ENCODE measurements at places on chromosomes 2 and 18. TPM values are rescaled to one million over a fixed set of nuclear protein-coding genes. Genes with fewer than 3 reads are reported as not detected.

- peak; percentile 70 for DNase-seq
- H3K4me3 ChIP-seq: no peak overlapping the region
- H3K27me3 ChIP-seq: peaks cover 6% of the 10 kb centered on the region
- H3K36me3 ChIP-seq: no peaks in the 10 kb centered on the region
Measured at GRCh38 chr2:119518401-119519056, 5.8 kb downstream of the SCTR start.

DNA sequence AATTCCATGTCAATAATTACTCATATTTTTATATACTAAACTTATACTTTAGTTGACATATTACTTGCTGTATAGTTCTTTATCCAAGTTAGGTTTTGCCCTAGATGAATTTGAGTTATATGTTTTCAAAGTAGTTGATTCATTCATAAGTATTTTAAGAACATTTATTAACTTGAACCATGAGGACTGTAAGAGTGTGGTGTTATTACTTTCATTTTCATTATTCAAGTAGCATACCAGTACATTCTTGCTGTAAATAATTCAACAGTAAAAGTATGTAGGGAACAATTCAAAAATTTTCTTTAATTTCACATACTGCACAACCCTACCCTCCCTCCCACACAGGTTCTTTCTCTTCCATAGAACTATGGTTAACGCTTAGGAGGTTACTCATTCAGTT is 75.4 kb downstream of the ANKRD12 start:
- H3K4me1 ChIP-seq: peaks cover 2% of the 10 kb centered on the region
- peaks cover 12% of the 10 kb centered on the region for H3K36me3 ChIP-seq
- H3K4me3 ChIP-seq: no peak overlapping the region
- H3K27ac ChIP-seq: no peak overlapping the region

GRCh38 chr2:61732787-61733186 is 121.1 kb downstream of the FAM161A start:
- no peak overlapping the region for H3K27ac ChIP-seq
- no peaks in the 10 kb centered on the region for H3K36me3 ChIP-seq
- DNase-seq: no peak

- H3K36me3 ChIP-seq: no peaks in the 10 kb centered on the region
- H3K4me3 ChIP-seq: no peak overlapping the region
- no peak for DNase-seq
- peaks cover 3% of the 10 kb centered on the region for H3K4me1 ChIP-seq
- no peaks in the 10 kb centered on the region for H3K27me3 ChIP-seq
Measured at GRCh38 chr2:148455791-148456190, 188.8 kb upstream of the EPC2 start.

- DNase-seq: peak; percentile 55
- H3K27ac ChIP-seq: no peak overlapping the region
- no peaks in the 10 kb centered on the region for H3K27me3 ChIP-seq
- H3K36me3 ChIP-seq: peaks cover 47% of the 10 kb centered on the region
Measured at GRCh38 chr2:202307690-202308089, 42.1 kb downstream of the NOP58 start.

DNA sequence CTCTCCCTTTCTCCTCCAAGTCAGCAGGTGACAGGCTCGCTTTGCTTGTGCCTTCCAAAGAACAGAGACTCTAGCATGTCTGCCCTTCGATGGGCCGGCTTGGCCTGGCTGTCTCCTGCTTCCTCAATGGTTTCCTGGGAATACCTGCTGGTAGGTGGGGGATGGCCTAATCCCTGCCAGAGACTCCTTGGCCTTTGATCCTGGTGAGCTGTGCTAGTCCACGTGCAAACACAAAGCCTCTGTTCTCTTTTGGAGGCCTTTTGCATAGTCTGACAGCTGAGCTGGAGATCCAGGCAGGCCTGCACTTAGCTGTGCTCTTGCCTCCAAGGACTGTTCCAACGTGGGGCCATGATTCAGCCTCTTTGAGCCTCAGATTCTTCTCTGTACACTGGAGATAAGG is 67.6 kb downstream of the ARL4C start:
- H3K4me1 ChIP-seq: no peaks in the 10 kb centered on the region
- no peak overlapping the region for H3K27ac ChIP-seq
- H3K4me3 ChIP-seq: no peak overlapping the region

DNA sequence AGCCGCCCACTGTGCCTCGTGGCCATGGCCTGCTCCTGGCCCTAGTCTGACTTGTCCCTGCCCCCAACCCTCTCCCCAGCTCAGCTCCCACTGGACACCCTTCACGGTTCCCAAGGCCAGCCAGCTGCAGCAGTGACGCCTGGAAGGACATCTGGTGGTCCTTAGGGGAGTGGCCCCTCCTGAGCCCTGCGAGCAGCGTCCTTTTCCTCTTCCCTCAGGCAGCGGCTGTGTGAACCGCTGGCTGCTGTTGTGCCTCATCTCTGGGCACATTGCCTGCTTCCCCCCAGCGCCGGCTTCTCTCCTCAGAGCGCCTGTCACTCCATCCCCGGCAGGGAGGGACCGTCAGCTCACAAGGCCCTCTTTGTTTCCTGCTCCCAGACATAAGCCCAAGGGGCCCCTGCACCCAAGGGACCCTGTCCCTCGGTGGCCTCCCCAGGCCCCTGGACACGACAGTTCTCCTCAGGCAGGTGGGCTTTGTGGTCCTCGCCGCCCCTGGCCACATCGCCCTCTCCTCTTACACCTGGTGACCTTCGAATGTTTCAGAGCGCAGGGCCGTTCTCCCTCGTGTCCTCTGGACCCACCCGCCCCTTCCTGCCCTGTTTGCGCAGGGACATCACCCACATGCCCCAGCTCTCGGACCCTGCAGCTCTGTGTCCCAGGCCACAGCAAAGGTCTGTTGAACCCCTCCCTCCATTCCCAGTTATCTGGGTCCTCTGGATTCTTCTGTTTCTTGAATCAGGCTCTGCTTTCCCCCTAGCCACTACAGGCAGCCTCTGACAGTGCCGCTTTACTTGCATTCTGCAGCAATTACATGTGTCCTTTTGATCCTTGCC is 35.8 kb downstream of the ANO7 start:
- peaks cover 39% of the 10 kb centered on the region for H3K36me3 ChIP-seq
- DNase-seq: no peak
- H3K4me1 ChIP-seq: peaks cover 22% of the 10 kb centered on the region
- H3K27me3 ChIP-seq: no peaks in the 10 kb centered on the region
- no peak overlapping the region for H3K4me3 ChIP-seq

GRCh38 chr2:75616406-75616805 is 30.2 kb upstream of the MRPL19 start:
- no peak overlapping the region for H3K4me3 ChIP-seq
- peak; percentile 14 for DNase-seq
- no peaks in the 10 kb centered on the region for H3K27me3 ChIP-seq
- H3K36me3 ChIP-seq: no peaks in the 10 kb centered on the region

DNA sequence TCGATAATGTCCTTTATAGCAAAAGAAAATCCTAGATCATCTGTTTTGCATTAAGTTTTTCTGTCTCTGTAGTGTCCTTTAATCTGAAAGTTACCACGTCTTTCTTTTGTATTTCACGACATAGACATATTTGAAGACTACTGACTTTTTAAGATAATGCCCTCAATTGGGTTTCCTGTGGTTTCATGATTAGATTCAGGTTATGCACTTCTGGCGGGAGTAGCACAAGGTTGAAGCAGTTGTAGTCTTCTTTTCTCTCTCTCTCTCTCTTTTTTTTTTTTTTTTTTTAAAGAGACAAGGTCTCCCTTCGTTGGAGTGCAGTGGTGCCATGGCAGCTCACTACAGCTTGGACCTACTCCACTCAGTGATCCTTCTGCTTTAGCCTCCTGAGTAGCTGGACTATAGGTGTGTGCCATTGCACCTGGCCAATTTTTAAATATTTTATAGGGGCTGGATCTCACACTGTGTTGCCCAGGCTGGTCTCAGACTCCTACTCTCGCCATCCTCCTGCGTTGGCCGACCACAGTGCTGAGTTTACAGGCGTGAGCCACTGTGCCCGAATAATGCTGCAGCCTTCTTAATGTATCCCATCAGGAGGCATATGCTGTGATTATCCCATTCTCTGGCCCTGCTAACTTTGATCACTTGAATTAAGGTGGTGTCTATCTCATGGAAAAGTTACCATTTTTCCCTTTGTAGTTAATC is 3.9 kb downstream of the INPP4A start:
- H3K4me1 ChIP-seq: peaks cover 64% of the 10 kb centered on the region
- DNase-seq: no peak
- H3K4me3 ChIP-seq: no peak overlapping the region
- H3K36me3 ChIP-seq: no peaks in the 10 kb centered on the region
- no peak overlapping the region for H3K27ac ChIP-seq

GRCh38 chr18:22563164-22563583 is 145.5 kb upstream of the CTAGE1 start:
- no peaks in the 10 kb centered on the region for H3K36me3 ChIP-seq
- no peaks in the 10 kb centered on the region for H3K27me3 ChIP-seq
- H3K4me1 ChIP-seq: peaks cover 28% of the 10 kb centered on the region

The TBR1 gene
- not detected for total RNA-seq
